Activated naive CD8-positive, alpha-beta T cell treated with anti-CD3 and anti-CD28 coated beads for 36 hours (primary cell): ENCODE measurements at places on chromosomes 11 and 22. TPM values are rescaled to one million over a fixed set of nuclear protein-coding genes. Genes with fewer than 3 reads are reported as not detected.
A peak's percentile ranks its signal among the peaks of the same experiment; 100 is the strongest.

The CEND1 gene
- 0.94 TPM for total RNA-seq

The DPP3 gene
- 70.7 TPM for total RNA-seq

The TTC28 gene
- 1.9 TPM for total RNA-seq

The RTN4RL2 gene
- 0.43 TPM for total RNA-seq

The CYB5R2 gene
- total RNA-seq = 18.8 TPM

The ST14 gene
- total RNA-seq = 0.48 TPM

GRCh38 chr22:36738416-36739020 is 35.0 kb upstream of the CACNG2 start:
- DNase-seq = no peak

DNA sequence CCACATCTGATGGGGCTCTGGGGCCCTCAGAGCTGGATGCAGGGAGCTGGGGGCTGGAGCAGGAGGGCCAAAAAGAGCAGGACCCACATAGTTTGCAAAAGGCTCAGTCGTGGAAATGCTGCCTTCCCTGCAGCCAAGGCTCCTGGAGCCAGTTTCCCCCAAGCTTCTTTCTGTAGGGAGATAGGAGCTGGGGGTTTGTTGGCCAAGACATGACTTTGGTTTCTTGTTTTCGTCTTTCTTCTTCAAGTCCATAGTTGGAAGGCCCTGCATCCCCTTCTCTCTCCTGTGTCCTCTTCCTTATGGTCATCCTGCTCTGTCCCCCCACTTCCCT is 36.3 kb downstream of the IGF2 start:
- no peak for DNase-seq

- DNase-seq = no peak
Observed at GRCh38 chr11:1744137-1744886, 6.1 kb downstream of the IFITM10 start.

DNA sequence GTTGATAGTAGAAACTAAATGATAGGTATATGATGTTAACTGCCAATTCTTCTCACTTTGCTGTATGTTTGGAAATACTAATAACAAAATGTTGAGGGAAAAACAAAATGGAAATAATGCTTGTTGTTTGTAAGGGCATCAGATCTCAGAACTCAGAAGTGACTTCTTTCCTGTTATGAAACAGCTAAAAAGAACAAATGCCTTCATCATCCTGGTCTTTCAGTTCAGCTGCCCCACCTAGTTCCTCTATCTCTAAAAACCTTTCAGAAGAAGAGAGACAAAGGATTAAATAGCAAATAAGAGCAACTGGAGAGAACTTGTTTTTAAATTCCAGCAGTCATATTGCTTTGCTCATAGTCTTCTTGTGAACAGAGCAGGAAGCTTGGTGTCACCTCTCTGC is 345.3 kb upstream of the NCAM1 start:
- no peak for DNase-seq

- no peak for DNase-seq
Observed at GRCh38 chr11:122785031-122785541, 53.2 kb upstream of the CRTAM start.

DNA sequence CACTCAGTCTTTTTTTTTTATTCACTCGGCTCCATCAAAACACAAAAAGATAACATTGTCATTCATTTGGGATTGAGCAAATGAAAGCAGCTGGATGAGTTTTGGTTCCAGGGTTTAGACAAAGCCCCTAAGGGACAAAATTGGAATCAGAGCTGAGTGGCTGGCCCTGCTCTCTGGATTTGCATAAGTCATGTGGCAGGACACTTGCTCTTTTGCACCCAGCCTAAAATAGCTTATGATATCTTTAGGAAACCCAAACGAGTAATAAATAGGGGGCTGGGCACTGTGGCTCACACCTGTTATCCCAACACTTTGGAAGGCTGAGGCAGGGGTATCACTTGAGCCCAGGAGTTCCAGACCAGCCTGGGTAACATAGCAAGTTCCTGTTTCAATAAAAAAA is 11.0 kb upstream of the TMEM121B start:
- DNase-seq = no peak

GRCh38 chr11:74037309-74037708 is 28.4 kb upstream of the UCP3 start:
- DNase-seq = no peak

DNA sequence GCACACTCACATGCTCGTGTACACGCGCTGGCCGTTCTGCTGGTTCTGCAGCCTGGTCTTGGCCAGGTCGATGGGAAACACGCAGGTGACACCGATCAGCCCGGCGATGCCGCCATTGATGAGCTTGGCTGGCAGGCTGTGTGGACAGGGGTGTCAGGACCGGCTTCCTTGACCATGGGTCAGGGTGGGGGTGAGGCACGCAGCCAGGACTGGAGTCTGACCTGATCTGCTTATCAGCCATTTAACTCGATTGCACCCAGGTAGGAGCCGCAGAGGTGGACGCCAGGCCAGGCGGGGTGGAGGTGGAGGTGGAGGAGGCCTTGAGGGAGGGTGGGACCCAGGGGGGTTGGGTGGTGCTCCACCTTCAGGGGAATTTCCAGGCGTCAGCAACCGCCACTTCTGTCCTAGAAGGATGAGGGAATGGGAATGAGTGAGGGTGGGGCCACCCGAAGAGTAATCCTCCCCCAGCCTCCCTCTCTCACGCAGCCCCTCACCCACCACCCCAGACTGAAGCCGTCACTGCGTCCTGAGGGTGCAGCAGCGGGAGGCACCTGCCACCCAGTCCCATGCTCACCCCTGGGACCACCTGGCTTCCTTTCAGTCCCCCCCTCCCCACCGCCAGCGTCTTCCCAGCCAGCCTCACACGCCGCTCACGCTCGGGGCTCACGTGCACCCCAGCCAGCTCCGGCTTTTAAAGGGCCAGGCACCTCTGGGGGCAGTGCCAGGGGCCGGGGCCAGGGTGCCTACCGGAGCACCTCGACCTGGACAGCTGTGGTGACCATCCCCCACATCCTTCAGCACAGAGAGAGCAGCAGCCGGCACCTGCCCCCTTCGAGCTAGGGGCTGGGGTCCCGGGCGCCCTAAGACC is 3.1 kb downstream of the SLC25A22 start:
- DNase-seq = no peak

DNA sequence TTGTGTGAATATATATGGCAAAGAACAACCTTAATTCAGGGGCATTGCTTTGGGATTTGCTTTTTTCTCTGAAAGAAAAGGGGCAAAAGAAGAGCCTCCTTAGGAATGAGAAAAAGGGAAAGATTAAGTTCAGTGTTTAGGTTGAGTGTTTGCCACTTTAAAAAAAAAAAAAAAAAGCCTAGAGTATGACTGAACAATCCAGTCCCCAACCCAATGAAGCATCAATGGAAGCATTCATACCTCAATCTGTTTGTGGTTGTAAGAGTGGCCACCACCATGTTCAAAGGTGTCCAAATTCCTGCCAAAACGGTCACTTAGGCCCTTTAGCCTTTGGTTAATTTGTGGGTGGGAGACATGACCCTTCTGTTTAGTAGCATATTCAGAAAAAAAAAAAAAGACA is 260.6 kb downstream of the SOX6 start:
- DNase-seq = no peak

- DNase-seq = no peak
Observed at GRCh38 chr11:58497951-58498350, 10.0 kb downstream of the OR5B21 start.

DNA sequence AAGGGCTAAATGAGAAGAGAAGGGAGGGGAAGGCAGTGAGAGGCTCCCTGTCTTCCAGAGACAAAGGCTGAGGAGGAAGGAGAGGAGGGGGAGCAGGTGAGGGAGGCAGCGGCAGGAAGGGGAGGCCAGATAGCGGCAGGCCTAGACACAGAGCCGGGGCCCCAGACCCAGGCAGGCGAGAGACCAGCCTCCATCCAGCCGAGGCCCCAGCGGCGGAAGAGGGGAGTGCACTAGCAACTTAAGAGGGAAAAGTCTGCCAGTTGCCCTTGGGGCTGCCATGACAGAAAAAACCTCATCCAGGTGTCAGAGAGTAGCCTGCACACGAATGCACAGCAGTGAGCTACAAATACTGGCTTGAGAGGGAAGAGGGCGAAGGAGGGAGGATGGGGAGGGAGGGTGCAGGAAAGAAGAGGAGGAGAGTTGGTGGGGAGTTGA is 46.7 kb downstream of the IGLL1 start:
- peak; percentile 53 for DNase-seq

GRCh38 chr11:71096751-71097388 is 155.5 kb downstream of the SHANK2 start:
- DNase-seq = no peak

- no peak for DNase-seq
Observed at GRCh38 chr11:120714438-120714837, 202.9 kb downstream of the GRIK4 start.

DNA sequence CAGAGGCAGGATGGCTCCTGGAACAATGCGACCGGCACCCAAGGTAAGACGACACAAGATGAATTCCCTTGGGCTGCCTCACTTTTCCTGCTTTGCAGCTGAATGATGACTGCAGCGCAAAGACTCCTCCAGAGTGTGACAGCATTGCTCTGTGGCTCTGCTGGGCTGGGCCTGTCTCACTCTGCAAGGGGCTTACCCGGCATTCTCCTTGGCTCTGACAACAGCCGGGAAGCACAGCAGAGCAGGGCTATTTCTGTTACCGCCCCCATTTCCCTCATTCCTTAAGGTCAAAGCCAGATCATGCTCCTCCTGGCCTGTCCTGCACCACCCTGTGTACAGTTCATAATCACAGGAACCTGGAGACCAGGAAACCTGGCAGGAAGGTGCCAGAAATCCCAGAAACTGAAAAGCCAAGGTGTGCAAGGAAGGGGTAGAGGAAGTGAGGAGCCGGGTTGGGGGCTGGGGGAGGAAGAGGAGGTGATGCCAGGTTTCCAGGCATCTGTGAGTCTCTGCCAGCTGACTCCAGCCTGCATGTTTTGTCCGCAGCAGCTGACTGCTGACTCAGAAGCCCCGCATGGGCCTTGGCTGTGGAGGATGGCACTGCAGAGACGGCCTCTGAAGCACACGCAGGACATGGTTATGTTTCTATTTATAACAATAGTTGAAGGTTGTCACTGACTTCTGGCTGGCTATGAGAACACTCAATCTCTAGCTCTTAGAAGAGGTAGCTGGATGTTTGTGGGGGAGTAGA is 113.6 kb downstream of the MICAL3 start:
- no peak for DNase-seq

- DNase-seq = no peak
Observed at GRCh38 chr11:109486129-109486528, 64.1 kb downstream of the C11orf87 start.

DNA sequence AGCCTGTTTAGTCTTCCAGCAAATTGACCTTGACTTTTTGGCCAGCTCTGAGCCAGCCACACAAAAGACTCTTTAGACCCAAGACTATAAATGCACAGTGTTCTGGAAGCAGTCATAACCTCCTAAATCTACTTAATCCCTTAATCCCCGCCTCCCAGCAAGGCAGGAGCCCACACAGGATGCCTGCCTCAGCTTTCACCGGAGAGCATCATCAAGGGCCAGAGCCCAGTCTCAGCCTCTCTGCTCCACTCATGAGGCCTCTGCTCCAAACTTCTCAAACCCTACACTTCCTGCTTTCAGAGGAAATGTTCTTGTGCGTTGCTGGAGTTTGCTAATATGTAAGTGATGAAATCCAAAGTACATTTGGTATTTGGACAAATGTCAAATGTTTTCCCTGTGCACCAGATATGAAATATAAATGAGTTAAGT is 57.9 kb upstream of the FSHB start:
- DNase-seq = no peak

DNA sequence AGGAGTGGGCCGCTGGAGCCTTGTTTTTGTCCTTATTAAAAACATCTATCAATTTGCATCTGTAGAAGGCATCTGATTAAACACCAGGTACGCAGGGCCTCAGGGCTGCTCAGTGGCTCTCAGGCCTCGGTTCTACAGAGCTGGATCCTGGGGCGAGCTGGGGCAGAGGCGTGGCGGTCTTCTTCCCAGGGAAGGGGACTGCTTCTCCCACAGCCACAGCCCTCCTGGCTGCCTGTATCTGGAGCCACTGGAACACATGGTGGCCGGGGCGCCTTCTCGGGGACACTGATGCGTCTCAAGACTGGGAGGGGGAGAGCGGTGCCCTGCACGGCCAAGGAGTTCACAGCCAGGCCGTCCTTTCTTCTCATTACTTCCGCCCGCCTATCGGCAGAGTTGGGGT is 1178.2 kb downstream of the BRD1 start:
- no peak for DNase-seq

GRCh38 chr22:17228725-17229126 is 9.5 kb upstream of the ADA2 start:
- DNase-seq = no peak

GRCh38 chr22:43400449-43400848 is 11.4 kb upstream of the MPPED1 start:
- no peak for DNase-seq

GRCh38 chr11:90818196-90818745 is 595.4 kb upstream of the CHORDC1 start:
- no peak for DNase-seq

- no peak for DNase-seq
Observed at GRCh38 chr22:20283674-20284066, 15.6 kb upstream of the RTN4R start.

DNA sequence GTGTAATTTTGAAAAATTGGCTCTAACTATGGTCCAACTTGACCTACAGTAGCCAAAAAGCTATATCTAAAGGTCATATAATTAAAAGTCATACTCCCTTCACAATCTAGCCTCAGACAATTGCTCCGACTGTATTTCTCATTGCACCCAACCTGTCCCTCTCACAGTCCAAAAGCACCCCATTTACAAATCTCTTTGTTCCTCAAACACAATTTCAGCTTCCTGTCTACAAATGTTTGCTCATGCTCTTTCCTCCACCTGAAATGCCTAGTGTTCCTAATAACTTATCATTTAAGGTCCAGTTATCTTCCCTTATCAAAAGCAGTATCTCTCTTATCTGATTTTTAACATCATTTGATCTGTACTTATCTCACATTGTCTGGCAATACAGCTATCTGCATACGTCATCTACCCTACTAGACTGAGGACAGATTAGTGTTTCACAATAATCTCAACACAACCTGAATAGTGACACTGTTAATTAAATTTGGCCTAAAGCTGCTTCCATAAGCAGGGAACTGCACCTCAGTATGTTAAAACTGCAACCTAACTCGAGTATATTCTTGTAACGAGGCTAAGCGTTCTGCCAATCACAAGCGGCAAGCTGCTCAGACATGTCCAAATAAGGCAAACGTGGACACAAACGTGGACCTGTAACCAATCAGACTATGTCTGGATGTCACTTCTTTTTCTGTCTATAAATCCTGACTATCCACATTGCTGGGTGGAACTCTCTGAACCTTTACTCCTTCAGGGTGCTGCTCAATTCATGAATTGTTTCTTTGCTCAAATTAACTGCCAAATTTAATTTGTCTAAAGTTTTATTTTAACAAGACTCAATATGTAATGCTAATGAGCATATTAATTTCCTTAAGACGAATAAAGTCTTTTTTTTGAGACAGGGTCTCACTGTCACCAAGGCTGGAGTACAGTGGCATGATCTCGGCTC is 15.9 kb downstream of the PICALM start:
- DNase-seq = no peak
